ENCODE measurements at places on chromosomes 5 and 9.

GRCh38 chr5:68446487-68446894, 230.9 kb downstream of the PIK3R1 start:
- no peak for DNase-seq

- peak; percentile 88 for DNase-seq
Measured at GRCh38 chr5:65035211-65036206, 266.8 kb downstream of the CWC27 start.

- no peak for DNase-seq
Measured at GRCh38 chr5:132224716-132225115, 2.9 kb downstream of the P4HA2 start.

- DNase-seq, result no peak
Measured at GRCh38 chr9:110837401-110838005, 168.9 kb downstream of the MUSK start.

DNA sequence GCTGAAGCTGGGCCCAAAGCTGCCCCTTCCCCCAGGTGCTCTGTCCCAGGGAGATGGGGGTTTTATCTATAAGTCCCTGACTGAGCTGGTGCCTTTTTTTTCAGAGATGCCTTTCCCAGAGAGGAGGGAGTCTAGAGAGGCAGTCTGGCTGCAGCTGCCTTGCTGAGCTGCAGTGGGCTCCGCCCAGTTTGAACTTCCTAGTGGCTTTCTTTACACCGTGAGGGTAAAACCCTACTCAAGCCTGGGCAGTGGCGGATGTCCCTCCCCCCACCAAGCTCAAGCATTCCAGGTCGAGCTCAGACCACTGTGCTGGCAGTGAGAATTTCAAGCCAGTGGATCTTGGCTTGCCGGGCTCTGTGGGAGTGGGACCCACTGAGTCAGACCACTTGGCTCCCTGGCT, 41.3 kb downstream of the CAVIN4 start:
- no peak for DNase-seq

DNA sequence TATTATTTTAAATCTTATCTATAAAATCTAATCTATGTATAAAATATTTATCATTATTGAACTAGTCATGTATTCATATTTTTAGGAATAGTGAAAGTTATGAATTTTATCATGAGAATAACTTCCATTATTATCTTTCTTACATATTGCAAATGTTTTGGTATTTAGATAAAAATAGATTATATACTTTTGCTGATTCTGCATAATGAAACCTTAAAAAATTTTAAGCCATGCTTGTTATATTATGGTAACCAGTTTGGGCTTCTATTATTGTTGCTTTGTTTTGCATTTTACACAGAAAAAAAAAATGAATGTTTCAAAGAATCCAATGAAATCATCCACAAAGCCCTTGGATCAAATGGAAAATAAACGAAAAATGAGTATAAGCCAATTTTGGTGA, 772.5 kb downstream of the NR2F1-AS1 start:
- DNase-seq, result no peak

- no peak for DNase-seq
Measured at GRCh38 chr5:95770830-95771708, 39.9 kb downstream of the RHOBTB3 start.

- DNase-seq, result no peak
Measured at GRCh38 chr9:98806394-98807035, 955 bp upstream of the GALNT12 start.

DNA sequence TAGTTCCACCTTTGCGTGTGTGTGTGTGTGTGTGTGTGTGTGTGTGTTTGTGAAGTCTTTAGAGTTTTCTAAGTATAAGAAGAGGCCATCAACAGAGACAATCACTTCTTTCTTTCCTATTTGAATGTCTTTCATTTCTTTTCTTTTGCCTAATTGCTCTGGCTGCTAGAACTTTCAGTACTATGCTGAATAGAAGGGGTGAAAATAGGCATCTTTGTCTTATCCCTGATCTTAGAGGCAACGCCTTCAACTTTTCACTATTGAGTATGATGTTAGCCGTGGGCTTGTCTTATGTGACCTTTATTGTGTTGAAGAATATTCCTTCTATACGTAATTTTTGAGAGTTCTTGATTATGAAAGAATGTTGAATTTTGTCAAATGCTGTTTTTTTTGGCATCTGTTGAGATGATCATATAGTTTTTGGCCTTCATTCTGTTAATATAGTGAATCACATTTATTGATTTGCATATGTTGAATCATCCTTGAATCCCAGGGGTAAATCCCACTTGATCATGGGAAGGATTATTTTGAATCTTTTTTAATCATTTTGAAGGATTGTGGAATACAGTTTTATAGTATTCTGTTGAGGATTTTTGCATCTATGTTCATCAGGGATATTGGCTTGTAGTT, 134.8 kb upstream of the CD180 start:
- no peak for DNase-seq

GRCh38 chr5:115100319-115100955, 69.3 kb downstream of the TRIM36 start:
- no peak for DNase-seq

DNA sequence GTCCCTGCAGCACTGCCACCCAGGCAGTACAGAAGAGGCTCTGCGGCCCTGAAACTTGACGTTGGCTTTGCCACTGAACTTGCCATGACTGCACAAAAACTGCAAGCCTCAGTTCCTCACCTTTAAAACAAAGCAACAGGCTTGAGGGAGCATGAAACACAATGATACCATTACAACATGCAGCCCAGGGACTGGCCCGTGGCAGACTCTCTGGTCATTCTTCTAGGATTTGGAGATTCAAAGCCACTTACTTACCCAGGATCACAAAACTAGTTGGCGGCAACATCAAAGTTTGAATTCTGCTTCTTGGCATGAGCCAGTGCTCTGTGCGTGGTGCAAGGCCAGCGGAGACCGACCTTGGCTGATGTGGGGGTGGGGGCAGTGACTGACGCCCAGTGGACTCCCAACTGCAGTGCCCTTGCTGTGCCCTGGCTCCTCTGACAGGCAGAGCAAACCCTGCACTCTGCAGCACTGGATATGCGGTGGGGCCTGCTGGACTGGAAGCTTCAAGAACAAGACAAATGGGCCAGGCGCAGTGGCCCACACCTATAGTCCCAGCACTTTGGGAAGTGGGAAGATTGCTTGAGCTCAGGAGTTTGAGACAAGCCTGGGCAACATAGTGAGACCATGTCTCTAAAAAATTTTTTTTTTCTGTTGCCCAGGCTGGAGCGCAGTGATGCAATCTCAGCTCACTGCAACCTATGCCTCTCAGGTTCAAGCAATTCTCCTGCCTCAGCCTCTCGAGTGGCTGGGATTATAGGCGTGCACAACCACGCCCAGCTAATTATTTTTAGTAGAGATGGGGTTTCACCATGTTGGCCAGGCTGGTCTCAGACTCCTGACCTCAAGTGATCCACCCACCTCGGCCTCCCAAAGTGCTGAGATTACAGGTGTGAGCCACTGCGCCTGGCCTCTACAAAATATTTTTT, 18.9 kb downstream of the SQSTM1 start:
- no peak for DNase-seq

DNA sequence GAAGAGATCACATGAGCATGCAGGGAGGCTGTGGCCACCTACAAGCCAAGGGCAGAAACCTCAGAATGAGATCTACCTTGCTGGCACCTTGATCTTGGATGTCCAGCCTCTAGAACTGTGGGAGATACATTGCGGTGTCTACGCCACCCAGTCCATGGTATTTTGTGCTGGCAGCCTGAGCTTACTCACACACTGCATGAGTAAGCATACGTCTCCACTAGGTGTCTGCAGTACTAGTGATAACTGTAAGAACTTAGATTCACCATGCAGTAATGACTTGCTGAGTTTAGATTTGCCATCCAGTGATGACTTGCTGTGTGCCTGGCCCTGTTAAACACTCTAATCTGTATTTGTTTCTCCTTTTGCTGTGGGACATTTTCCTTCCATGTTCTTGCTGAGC, 417.7 kb downstream of the GADD45G start:
- DNase-seq, result no peak

DNA sequence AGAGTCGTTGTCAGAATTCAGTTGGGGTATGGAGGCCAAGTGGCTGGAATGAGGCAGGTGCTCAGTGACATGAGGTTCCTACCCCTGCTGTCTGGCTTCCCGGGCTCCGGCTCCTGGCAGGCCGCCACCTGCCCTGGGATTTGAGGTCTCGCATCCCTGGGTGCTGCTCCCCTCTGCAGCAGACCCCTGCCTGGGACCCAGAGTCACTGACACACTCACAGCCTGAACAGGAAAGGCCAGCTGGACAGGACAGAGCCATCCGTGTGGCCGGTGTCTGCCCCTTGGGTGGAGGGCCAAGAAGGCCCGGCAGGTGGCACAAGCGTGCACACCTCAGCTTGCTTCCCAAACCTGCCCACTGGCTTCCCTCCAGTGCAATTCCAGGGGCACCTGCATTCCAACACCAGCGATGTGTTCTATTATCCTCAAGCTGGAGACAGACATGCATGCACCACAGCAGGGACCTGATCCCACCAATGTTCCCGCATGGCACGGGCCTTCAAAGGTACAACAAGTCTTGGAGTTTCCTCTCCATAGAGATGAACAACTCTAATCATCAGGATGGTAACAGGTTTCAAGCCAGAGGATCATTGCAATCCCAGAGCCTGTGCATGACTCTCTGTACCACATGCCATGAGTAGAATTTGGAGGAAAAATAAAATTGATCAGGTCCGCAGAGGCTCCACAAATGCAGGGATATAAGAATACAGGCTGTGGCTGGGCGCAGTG, 45.6 kb upstream of the RNF130 start:
- DNase-seq, result no peak

- DNase-seq, result no peak
Measured at GRCh38 chr5:128328007-128328406, 210.0 kb downstream of the FBN2 start.

- DNase-seq, result no peak
Measured at GRCh38 chr5:149693021-149693420, 37.1 kb upstream of the PPARGC1B start.

DNA sequence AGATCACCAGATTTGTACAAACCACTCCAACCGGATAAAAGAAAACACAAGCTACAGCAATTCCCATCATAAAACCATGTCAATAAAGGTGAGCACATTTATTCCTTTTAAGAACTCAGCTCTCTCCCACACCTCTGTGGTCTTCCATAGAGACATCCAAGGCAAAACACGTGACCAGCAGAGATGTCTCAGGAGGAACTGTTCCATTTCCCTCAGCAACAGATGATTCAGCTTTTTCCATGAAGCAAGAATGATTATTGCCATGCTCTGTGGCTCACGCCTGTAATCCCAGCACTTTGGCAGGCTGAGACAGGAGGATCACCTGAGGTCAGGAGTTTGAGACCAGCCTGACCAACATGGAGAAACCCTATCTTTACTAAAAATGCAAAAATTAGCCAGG, 15.8 kb downstream of the GZMK start:
- DNase-seq, result no peak

DNA sequence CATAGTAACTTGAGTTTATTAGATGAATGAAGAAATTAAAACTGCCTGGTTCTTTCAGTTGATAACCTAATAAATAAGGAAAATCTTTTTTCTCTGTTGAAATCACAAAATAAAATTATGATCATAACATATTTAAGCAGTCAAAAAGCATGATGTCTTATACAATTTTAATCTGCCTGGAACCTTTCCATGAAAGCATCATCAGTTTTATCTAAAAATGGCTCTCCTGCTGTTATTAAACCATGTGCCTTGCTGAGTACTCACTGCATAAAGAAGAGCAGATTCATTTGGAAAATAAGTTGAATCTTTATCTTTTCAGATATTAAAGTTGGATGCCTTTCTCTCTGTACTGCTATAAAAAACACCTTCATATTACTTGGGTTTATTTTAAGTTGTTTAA, 148.8 kb downstream of the SLC24A2 start:
- DNase-seq, result no peak

DNA sequence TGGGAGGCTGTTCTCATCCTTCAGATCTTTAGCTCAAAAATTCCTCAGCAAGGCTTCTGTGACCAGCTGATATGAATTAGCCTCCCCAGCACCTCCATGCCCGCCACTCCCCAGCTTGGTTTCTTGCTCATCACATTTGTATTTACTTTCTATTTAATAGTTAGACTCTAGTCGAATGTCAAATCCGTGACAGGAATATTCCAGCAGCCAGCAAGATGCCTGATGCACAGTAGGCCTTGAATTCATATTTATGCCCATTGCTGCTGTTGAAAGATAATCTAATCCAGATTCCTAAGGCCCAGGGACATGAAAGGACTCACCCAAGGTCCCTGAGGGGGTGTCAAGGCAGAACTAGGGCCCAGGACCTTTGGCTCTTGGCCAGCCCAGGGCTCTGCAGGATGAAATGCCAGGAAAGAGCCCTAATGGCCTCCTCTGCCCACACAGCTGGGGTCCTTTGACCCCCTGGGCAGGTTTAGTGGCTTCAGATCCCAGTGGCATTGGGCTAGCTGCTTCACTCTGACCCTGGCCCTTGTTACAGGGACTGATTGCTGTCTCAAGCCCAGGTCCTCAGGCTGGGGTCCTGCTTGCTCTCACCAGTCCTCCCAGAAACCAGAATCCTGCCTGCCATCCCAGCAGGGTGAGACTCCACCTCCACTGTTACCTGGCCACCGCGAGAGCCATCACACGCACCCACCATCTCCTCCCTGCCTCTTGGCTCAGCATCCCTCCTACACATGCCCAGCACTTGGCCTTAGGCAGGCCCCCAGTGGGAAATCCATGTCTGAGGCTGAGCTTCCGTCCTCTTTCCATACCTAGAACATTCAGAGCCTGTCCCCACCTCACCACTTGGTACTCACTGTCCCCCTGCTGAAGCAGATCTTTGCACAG, 7.3 kb downstream of the CSF1R start:
- peak; percentile 18 for DNase-seq

DNA sequence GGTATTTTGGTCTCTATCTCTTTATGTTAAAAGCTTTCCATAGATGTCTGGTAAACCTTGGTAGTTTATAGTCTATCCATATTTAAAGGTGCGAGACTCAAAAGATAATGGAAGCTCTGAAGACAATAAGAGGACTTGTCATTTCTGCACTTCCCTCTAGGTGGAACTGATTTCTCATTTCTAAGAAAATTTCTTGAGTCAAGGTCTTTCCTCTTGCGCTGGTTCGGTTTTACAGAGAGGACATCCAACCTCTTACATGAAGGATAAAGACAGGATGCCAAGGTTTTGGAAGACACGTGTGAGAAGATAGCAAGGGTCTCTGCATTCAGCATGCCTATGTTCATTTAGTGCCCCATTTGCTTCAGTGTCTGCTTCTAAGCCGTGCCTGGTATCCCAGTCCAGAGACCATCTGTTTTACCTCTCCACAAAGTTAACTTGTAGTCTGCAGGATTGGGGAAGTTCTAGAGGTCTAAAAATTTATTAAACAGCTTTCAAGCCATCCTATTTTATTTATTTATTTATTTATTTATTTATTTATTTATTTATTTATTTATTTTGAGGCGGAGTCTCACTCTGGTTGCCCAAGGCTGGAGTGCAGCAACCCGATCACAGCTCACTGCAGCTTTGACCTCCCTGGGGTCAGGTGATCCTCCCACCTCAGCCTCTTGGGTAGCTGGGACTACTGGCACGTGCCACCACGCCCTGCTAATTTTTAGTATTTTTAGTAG, 41.6 kb downstream of the KIAA1191 start:
- no peak for DNase-seq
